Activated B cell treated with CpG ODN at 0.5 μM for 24 hours (primary cell): ENCODE measurements at places on chromosomes 11 and 22. TPM values are rescaled to one million over a fixed set of nuclear protein-coding genes. Genes with fewer than 3 reads are reported as not detected.

- H3K36me3 ChIP-seq, result no peaks in the 10 kb centered on the region
- peaks cover 16% of the 10 kb centered on the region for H3K4me1 ChIP-seq
- no peak overlapping the region for H3K4me3 ChIP-seq
- no peaks in the 10 kb centered on the region for H3K27me3 ChIP-seq
- DNase-seq, result no peak
- H3K27ac ChIP-seq, result no peak overlapping the region
Observed at GRCh38 chr11:123547180-123547579, 107.2 kb downstream of the SCN3B start.

DNA sequence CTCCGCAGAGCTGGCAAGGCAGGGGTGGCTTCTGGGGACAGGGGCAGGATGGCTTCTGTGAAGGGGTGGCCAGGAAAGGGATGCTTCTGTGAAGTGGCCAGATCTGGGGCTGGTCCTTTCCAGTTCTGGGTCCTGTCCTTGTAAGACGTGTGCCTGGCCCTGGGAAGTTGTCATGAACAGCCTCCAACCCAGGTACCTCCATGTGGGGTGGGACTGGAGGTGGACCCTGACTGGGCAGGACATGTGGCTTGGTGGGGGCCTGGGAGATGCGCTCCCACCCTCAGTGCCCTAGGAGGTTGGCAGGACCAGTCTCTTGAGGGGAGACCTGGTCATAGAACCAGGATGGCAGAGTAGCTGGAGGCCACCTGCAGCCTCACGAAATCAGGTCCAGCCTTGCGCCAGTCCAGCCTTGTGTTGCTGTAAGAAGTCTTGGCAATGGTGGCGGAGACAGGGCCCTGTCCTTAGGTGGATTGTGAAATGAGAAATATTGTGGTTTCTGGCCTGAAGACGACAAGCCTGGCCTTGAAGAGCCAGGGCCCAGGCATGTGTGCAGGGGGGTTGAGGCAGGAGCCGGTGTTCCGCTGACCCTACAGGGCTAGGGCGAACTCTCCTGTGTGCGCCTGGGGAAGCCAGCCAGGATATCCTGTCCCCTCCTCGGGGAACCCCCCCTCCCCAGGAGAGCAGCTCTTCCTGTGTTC, 2.6 kb downstream of the KCNQ1 start:
- peaks cover 41% of the 10 kb centered on the region for H3K4me1 ChIP-seq
- no peak for DNase-seq
- H3K4me3 ChIP-seq, result peak overlapping the region; percentile 75
- H3K27ac ChIP-seq, result peak overlapping the region; percentile 72
- H3K27me3 ChIP-seq, result no peaks in the 10 kb centered on the region
- H3K36me3 ChIP-seq, result peaks cover 3% of the 10 kb centered on the region

GRCh38 chr22:42994917-42995562, 19.9 kb downstream of the PACSIN2 start:
- no peak for DNase-seq
- peaks cover 85% of the 10 kb centered on the region for H3K4me1 ChIP-seq
- H3K27ac ChIP-seq, result peak overlapping the region; percentile 70
- no peak overlapping the region for H3K4me3 ChIP-seq

- no peaks in the 10 kb centered on the region for H3K4me1 ChIP-seq
- H3K36me3 ChIP-seq, result no peaks in the 10 kb centered on the region
- no peak overlapping the region for H3K27ac ChIP-seq
- H3K4me3 ChIP-seq, result no peak overlapping the region
- no peaks in the 10 kb centered on the region for H3K27me3 ChIP-seq
Observed at GRCh38 chr11:1160231-1161101, 2.7 kb downstream of the MUC5AC start.

DNA sequence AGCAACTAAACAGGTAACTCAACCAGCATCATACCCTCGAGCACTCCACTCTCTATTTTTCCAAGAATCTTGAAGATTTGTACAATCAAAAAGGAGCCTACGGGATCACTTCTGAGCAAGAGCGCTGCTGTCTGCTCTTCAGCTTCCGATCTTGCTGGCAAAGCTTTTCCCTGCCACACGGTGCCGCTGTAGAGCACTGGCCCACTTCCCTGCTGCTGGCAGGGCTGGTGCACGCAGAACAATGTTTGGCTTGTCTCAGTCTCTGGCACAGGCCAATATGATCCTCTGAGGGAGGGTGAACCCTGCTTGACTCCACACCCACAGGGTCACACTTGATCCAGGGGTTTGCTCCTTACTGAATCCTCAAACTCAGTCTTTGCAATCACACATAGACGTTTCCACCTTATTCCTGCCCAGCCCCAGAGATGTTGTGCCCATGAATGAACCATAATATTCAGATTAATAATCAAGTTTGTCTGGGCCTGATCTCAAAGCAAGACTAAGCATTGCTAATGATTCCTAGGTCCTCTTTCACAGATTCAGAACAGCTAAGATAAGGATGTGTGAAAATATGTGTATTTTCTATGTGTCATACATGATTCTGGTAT, 536.6 kb downstream of the SOX6 start:
- H3K36me3 ChIP-seq, result no peaks in the 10 kb centered on the region
- no peak for DNase-seq
- no peak overlapping the region for H3K4me3 ChIP-seq
- no peaks in the 10 kb centered on the region for H3K4me1 ChIP-seq
- peaks cover 5% of the 10 kb centered on the region for H3K27me3 ChIP-seq
- no peak overlapping the region for H3K27ac ChIP-seq

DNA sequence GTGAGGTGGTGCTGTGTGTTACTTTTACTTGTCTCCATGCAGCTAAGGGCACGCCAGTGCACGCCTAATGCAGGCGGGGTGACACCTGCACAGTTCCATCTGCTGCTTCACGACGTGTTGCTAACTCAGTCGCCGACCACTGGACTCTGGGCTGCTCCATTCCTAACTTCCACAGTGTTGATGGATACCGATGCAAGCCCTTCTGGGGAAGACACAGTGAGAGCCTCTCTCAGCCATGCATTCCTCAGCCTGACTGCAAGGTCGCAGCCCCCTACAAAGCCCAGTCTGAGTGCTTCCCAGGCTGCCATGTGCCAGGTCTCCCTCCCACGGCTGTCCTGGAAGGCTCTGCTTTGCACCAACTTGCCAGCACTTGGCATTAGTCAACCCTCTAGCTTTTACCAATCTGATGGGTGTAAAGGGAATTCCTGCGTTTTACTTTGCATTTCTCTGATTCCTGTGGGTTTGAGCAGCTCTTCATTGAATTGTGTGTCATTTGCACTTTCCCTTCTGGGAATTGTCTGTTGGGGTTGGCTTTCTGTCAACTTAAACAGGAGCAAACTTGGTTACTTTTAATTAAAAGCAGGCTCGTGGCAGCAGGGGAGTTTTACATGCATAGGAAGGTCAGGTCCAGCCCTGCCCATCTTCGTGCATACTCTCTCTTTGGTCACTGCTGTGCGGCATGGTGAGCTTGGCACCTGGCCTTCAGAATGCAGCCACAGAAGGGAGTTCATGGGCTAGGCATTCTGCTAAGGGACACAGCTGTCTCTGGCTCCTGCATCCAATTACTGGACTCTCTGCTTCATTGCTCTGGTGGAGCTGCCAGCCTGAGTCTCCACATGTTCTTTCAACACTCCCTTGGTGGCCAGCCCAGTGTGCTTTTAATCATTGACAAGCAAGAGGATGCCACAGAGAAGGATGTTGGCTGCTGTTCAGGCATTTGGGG, 34.6 kb upstream of the SHANK2 start:
- H3K4me3 ChIP-seq, result no peak overlapping the region
- H3K27ac ChIP-seq, result no peak overlapping the region
- no peaks in the 10 kb centered on the region for H3K4me1 ChIP-seq
- peaks cover 6% of the 10 kb centered on the region for H3K27me3 ChIP-seq

- H3K27me3 ChIP-seq, result no peaks in the 10 kb centered on the region
- H3K4me1 ChIP-seq, result peaks cover 62% of the 10 kb centered on the region
- DNase-seq, result no peak
- H3K36me3 ChIP-seq, result no peaks in the 10 kb centered on the region
- H3K27ac ChIP-seq, result peak overlapping the region; percentile 37
- peak overlapping the region; percentile 9 for H3K4me3 ChIP-seq
Observed at GRCh38 chr22:29621761-29622526, 18.5 kb downstream of the NF2 start.

DNA sequence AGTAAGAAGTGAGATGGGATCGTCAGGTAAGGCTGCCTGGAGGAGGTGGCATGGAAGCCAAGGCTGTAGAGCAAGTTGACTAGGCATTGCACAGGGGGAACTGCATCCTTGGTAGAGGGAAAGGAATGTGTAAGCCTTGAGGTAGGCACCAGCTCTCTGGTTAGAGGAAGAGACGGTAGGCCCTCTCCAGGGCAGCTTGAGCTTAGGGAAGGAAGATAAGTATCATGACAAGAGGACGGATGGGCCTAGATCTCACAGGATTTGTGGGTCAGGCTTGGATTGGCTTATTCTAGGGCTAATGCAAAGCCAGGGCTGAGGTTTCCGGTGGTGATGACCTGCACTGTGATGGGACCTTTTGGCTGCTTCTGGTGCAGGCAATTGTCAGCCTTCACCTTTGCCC, 1035.8 kb downstream of the TBC1D22A start:
- DNase-seq, result no peak
- H3K27ac ChIP-seq, result no peak overlapping the region
- H3K36me3 ChIP-seq, result no peaks in the 10 kb centered on the region

- H3K4me1 ChIP-seq, result no peaks in the 10 kb centered on the region
- H3K36me3 ChIP-seq, result peaks cover 8% of the 10 kb centered on the region
- DNase-seq, result no peak
- no peak overlapping the region for H3K27ac ChIP-seq
- no peak overlapping the region for H3K4me3 ChIP-seq
Observed at GRCh38 chr11:87301785-87302540, 264.2 kb downstream of the TMEM135 start.

GRCh38 chr22:49062155-49062801, 765.4 kb downstream of the BRD1 start:
- no peak for DNase-seq
- H3K4me1 ChIP-seq, result no peaks in the 10 kb centered on the region

GRCh38 chr11:133971881-133972280, 15.1 kb upstream of the IGSF9B start:
- peaks cover 19% of the 10 kb centered on the region for H3K27me3 ChIP-seq
- H3K27ac ChIP-seq, result no peak overlapping the region
- H3K4me3 ChIP-seq, result no peak overlapping the region
- peaks cover under 1% of the 10 kb centered on the region for H3K4me1 ChIP-seq
- H3K36me3 ChIP-seq, result no peaks in the 10 kb centered on the region

GRCh38 chr11:104051778-104052177, 15.3 kb downstream of the DDI1 start:
- no peaks in the 10 kb centered on the region for H3K4me1 ChIP-seq
- H3K27ac ChIP-seq, result no peak overlapping the region
- no peak for DNase-seq
- no peaks in the 10 kb centered on the region for H3K36me3 ChIP-seq

- no peak overlapping the region for H3K4me3 ChIP-seq
- H3K4me1 ChIP-seq, result no peaks in the 10 kb centered on the region
- H3K36me3 ChIP-seq, result no peaks in the 10 kb centered on the region
- peaks cover 16% of the 10 kb centered on the region for H3K27me3 ChIP-seq
- H3K27ac ChIP-seq, result no peak overlapping the region
- no peak for DNase-seq
Observed at GRCh38 chr11:69912911-69913451, 93.8 kb upstream of the FGF3 start.

DNA sequence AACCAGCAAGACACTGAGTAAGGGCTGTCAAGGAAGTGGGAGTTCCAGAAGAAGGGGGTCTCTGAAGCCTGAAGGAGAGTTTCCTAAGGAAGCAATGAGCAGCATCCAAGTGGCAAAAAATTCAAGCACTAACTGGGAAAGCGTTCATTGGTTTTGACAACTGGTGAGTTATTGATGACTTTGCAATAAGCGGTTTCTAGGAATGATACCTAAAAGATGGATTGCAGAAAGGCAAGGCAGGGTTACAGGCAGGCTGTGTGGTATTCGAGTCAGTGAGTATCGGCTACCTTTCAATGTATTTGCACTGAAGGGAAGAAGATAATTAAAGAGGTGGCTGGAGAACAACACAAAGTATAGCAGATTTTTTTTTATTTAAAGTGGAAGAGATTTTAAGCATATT, 59.3 kb upstream of the NCAM1 start:
- H3K27me3 ChIP-seq, result no peaks in the 10 kb centered on the region
- DNase-seq, result no peak
- no peak overlapping the region for H3K27ac ChIP-seq
- no peaks in the 10 kb centered on the region for H3K36me3 ChIP-seq

Gene BSX
- not detected in 2 replicates for total RNA-seq

Gene OR2D2
- not detected in 2 replicates for total RNA-seq

Gene ANGPTL5
- total RNA-seq, result not detected in 2 replicates

Gene KLHL35
- 0.11 and 0.49 TPM in 2 replicates for total RNA-seq

Gene TXNRD2
- 24.4 and 31.2 TPM in 2 replicates for total RNA-seq

Gene GGT5
- total RNA-seq, result not detected in 2 replicates

Gene TST
- total RNA-seq, result 7.2 TPM in 2 replicates

Gene KRTAP5-10
- 0.27 TPM in 1 of 2 replicates, not detected in the other for total RNA-seq

Gene CRYBA4
- total RNA-seq, result not detected in 2 replicates

Gene CNGA4
- total RNA-seq, result 0.20 and 0.22 TPM in 2 replicates
